ENCODE measurements at places on chromosomes 2 and 18. TPM values are rescaled to one million over a fixed set of nuclear protein-coding genes. Genes with fewer than 3 reads are reported as not detected.

Gene CFAP221
- total RNA-seq, result 0.31 TPM

Gene GNAL
- total RNA-seq, result 0.84 TPM

Gene VIT
- total RNA-seq, result not detected

Gene SIX3
- not detected for total RNA-seq

Gene TMEM178A
- not detected for total RNA-seq

Gene PTPRN
- 1.3 TPM for total RNA-seq

Gene CHST10
- total RNA-seq, result 6.0 TPM

Measured in mononuclear cell (primary cell).